Stimulated activated CD4-positive, alpha-beta T cell treated with anti-CD3 and anti-CD28 coated beads, Interleukin-4, amount 100 ng/mL, for 1 hour (primary cell): ENCODE measurements at places on chromosomes 12 and 14.

GRCh38 chr12:90945070-90945649 lies 9.8 kb downstream of the CCER1 start:
- no peak for DNase-seq

DNA sequence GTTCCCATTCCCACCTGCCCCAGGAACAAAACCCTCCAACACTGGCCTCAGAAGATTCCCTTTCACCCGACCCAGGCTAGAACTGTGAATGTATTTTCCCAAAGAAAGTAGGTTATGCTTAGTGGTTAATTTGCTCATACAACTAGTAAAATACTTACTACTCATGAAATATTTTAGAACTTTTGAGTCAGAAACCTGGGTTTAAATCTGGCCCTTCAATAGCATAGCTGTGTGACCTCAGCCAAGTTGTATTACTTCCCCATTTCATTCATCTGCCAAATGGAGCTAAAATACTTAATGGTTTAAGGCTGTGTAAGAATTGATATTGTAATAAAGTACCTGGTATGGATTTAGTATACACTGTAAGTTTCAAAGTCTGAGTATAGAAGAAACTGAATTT lies 69.1 kb upstream of the DNM1L start:
- DNase-seq = no peak

DNA sequence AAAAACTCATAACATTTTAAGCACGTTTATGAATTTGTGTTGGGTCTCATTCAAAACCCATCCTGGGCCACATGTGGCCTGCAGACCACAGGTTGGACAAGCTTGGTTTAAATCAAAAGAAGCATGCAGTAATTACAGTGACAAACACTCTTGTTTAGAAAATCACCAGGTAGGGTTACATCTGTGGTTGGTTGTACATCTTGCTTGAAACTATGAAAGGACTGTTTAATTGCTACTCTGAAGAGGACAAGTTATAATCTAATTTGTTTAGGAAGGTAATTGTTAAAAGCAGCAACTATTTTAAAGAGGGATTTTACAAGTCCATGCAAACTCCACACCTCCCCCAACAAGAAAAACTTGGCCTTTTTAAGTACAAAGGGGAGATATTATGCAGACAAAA lies 4.0 kb downstream of the TRIP11 start:
- no peak for DNase-seq

- DNase-seq = no peak
These were observed 30.0 kb upstream of the RPLP0 start for GRCh38 chr12:120230974-120231315.

DNA sequence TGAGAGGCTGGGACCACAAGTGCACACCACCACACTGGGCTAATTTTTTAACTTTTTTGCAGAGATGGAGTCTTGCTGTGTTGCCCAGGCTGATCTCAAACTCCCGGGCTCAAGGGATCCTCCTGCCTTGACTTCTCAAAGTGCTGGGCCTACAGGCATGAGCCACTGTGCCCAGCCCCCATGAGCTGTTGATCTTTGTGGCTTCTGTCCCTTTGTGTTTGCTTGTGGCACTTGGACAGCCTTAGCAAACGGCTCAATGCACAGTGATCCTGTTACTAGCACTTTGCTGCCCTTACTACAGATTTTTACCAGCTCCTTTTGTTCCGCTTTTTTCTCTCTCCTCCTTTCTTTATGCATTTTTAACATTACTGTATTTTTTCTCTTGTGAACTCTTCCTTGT lies 25.3 kb upstream of the EVL start:
- DNase-seq = no peak

DNA sequence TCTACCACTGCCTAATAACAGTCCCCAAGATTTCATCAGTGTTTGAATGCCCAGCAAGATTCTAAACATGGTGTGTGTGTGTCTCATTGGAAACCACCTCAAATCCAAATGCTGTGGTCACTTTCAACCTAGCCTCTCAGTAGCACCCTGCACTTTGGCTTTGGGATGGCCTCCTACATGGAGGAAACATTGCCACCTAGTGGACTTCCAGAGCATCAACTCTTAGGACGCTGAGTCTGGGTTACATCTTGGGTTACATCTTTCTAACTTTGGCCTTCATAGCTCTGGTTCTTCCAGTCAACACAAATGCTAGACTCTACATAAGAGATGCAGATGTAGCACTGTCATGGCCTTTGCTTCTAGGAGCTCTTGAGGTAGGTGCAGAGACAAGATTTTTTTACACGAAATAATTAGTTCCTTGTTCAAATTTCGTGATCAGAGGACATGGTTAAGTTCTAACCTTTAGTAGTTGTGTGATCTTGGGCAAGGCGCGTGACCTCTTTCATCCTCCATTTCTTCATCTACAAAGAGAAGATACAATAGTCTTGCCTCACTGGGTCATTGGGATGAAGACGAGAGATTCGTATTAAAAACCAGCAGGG lies 113.5 kb upstream of the VASH1 start:
- DNase-seq = no peak

GRCh38 chr12:39892146-39892545 lies 213.7 kb downstream of the SLC2A13 start:
- no peak for DNase-seq

DNA sequence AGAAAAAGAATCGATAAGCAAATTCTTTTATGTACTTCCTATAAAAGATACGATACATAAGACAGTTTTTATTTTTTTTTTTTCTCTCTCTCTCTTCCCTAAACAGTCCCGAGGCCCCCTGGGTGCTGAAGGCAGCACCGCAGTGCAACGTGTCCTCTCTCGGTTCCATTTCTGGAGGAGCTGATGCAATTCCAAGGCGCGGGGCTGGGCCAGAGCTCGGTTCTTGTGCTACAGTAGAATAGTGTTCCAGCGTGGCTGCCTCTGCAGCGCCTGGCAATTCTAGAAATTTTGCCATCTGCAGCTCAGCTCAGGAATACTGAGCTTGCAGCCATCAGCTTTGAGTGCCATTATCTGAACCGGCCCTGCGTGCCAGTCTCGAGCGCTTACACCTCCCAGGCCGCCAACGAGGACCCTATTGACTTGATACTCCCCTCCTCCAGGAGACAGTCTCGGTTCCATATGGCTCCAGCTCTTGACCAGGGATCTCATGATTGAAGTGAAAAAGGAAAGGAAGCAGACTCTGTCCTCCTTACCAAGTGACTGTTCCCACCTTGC lies 630 bp downstream of the ALDH1L2 start:
- peak; percentile 7 for DNase-seq

DNA sequence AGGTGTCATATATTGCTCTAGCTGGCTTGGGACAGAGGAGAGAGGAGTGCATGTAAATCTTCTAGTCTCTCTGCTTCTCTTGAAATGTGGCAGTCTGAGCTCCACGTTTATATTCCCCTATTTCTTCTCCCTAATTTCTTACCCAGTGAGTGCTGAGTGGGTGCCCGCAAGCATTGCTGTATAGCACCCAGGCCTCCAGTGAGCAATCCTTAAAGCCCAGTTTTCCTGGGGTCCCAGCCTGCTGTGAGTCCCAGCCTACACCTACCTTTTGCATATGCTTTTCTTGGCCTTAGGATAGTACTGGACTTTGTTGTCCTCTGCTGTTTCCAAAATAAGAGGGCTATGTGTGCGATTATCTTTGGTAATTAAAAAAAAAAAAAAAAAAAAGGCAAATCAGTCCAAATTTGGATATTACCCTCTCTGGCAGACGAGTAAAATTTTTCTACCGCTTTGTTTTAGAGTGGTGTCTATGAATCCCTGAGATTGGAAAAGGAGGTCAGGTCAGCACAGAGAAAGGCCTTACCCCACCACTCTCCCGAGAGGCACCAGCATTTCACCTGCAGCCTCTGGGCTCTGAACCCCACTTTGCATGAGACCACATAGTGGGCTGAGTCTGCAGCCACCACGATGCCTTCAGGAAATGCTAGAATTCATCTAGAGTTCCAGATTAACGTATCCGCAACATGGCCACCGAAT lies 1.1 kb downstream of the MGST1 start:
- DNase-seq = no peak

DNA sequence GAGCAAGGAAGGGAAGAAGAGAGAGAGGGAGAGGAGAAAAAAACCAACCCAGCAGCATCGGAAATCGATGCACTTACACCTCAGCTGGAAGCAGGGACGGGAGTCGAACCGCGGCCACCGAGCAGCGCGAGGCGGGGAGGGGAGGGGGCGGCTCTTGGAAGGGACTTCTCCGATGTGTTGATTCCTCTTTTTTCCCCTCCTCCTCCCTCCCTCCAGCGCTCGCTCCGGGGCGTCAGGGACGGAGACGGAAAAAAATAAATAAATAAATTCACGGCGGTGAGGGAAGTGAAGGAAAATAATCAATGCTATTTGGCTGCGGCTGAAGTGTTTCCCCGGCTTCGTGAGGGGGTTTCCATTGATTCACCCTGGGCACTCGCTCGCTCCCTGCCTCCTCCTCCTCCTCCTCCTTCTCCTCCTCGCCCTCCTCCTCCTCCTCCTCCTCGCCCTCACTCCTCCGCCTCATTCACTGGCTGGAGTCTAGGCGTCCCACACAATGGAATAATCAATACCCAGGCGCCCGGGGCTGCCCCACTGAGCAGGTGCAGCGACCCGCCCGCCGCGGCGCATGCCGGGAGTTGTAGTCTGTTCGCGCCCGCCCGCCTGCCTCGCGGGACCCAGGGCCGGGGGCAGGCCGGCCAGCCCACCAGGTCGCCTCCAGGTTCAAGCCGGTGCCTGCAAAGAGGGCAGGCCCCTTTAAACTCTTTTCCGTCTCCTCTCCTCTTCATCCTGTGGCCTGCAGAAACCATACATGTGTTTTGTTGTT lies at the start of gene ZFHX2:
ZFHX2 (minus strand) TSS at position 500 of the 763 bp plus-strand sequence. CDS start 16,440 bp downstream, outside the sequence.
- peak; percentile 86 for DNase-seq

DNA sequence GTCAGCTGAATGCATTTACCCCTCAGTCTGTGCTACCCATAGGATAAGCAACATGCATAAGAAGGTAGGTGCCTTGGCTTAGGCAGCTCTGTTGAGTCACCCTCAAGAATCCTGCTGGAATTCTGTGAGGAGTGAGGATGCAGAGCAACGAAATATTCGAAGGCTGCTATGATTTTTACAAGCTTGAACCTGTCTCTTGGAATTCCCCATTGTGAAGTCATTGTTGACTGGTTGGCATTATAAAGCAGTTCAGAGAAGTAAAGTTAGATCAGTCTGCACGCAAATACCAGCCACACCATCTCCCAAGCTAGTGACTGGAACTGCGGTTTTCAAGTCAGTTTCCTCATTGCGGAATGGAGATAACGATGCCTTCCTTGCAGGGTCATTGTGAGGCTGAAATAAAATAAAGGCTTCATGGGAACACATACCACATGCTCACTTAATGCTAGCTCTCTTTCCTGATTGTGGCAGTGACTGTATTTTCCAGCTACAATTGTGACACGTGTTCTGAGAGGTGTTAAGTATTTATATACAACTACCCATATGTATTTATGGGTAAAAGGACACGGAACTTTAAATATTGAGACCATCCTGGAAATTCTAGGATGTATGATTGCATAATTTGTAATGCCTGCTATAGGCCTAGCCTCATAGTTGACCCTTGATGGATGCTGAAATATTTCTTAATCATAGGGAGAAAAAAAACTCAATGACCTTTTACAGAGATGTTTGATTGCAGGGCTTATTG lies 96.7 kb downstream of the ETV6 start:
- DNase-seq = no peak

- DNase-seq = no peak
These were observed 163.0 kb downstream of the ADCK1 start for GRCh38 chr14:77962731-77963520.
